ENCODE measurements at places on chromosomes 3 and 15.

DNA sequence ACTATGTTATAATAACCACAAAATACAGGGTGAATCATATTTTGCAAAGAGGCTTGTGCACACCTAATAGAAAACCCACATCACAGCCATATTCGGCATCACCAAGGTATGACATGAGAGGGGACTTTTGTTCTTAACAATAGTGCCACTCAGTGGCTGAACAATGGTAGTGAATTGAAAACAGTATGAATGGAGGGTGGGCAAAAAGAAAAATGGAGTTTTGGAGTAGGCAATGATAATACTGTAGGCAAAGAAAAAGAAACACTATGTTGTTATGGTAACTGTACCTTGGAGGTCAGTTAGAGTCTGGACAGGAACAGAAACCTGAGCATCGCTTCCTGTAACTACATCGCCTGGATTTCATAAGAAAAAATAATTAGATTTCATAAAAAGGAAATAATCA is 348.6 kb downstream of the PLCL2 start:
- peak; percentile 54 for DNase-seq

DNA sequence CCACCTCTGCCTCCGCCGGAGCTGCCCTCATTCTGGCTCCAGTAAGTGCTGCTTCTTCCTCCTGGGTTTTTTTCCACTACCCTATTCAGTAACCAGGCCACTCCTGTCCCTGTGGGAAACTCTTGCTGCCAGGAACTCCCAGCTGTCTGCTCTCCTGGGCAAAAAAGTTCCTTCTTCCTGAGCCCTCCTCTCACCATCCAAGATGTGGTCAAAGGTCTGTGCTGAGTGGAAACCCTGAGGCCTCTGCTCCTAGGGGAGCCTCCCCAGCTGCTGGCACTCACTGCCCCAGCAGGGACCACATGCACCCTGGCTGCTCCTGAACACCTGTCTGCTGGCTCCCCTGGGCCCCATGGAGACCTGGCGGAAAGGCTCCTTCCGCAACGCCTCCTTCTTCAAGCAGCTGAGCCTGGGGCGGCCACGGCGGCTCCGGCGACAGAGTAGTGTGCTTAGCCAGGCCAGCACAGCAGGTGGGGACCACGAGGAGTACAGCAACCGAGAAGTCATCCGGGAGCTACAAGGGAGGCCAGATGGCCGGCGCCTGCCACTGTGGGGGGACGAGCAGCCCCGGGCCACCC is 454 bp downstream of the C15orf62 start:
- DNase-seq: no peak

GRCh38 chr3:69339760-69340159 is 46.1 kb downstream of the FRMD4B start:
- DNase-seq: no peak

DNA sequence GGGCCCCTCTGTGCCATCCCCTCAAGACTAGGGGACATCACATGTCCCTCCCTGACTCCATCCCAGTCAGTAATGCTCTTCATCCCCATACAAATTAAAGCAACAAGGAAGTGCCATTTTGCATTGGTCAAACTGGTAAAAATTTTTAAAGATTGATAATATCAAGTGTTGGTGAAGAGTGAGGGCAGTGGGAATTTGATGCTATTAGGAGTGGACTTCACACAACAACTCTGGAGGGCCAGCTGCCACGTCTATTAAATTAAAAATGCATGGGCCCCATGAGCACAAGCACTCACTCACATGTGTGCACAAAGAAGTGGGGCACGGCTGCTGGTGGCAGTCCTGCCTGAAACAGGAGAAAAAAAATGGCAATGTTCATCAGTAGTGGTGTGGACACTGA is 47.8 kb downstream of the DNAJB8 start:
- no peak for DNase-seq

- peak; percentile 44 for DNase-seq
These were observed 44.1 kb downstream of the SLTM start for GRCh38 chr15:58889363-58889762.

- no peak for DNase-seq
These were observed 18.7 kb upstream of the PTPN9 start for GRCh38 chr15:75597667-75598341.

- DNase-seq: peak; percentile 51
These were observed 14.5 kb downstream of the TAGLN3 start for GRCh38 chr3:112013058-112013783.

GRCh38 chr3:11592445-11593298 is 51.0 kb downstream of the VGLL4 start:
- peak; percentile 78 for DNase-seq

GRCh38 chr3:144151983-144152382 is 180.4 kb downstream of the DIPK2A start:
- no peak for DNase-seq

DNA sequence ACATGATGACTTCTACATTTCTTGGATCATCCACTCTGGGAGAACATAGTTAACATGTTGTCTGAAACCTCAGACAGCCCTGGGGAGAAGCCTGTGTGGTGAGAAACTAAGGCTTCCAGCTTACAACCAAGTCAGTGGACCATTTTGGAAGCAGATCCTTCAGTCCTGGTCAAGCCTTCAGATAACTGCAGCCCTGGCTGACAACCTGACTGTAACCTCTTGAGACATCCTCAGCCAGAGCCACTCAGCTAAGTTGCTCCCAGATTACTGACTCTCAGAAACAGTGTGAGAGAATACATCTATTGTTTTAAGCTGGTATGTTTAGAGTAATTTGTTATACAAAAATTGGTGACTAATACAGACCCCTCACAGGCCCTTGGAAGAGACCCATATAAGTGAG is 50.9 kb upstream of the KPNA4 start:
- DNase-seq: peak; percentile 46

DNA sequence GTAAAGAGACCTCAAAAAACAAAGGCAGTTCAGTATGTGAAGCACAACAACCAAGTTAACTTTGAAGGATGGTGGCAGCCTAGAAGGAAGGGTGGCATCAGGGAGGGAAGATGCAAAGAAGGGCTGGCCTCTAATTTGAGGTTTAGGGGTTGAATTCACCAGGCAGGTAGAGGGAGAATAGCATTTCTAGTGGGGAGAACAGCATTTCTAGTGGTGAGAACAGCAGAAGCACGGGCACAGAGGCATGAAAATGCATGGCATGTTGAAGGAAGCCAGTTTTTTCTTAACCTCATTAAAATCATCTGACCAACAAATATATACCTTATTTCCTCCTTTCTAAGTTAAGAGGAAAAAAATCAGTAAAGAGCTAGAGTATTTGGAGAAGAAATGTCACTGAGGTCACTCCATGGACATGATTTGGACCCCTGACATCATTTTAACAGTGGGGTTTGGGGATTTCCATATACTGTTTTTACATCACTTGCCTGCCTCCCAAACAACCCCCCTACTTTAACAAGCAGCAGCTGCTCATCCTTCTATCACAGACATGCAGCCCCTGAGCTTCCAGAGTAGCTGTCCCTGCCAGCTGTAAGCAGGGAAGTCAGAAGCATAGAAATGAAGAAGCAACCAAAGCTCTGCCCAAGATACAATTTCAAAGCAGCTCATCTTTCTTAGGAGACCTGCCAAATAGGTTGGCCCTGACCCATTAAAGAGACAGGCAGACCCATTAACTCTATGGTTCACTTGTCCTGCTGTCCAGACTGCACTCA is 2.4 kb upstream of the POPDC2 start:
- no peak for DNase-seq

GRCh38 chr15:31464216-31465082 is 137.8 kb downstream of the KLF13 start:
- DNase-seq: no peak

DNA sequence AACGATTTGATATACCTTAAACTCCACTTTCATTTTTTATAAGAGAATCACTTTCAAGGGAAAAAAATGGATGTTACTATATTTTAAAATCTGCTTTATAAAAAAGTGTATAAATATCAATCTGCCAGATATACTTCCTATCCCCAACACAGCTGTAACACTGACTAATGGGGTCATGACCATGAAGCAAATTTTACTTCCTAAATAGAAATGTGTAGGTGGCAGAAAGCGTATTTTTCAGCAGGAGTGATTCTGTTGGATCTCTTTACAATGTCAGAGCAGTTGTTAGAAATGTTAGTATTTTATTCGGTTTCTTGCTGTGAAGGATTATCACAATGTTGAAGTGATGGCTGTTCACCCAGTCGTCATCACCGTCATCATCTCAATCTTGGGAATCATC is 5.5 kb upstream of the C15orf40 start:
- no peak for DNase-seq

DNA sequence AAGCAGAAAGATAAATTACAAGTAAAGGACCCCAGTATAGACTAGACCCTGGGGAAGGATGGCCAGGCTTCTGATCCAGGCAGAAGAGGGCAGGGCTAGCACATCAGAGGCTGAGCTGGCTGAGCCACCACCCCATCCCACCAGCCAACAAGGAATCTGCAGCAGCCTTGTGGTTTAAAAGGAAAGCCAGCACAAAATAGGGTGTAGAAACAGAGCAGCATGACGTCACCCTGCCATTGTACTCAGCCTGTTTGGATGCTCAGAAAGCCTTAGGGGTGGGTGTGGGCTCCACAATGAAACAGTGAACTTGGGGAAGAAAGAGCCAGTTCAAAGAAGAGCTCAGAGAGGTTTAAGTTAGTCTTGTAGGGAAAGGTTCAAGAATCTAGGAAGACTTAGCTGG is 28.2 kb downstream of the DUOX1 start:
- DNase-seq: peak; percentile 91

- DNase-seq: peak; percentile 80
These were observed 52.5 kb upstream of the ROPN1B start for GRCh38 chr3:125916376-125916978.

DNA sequence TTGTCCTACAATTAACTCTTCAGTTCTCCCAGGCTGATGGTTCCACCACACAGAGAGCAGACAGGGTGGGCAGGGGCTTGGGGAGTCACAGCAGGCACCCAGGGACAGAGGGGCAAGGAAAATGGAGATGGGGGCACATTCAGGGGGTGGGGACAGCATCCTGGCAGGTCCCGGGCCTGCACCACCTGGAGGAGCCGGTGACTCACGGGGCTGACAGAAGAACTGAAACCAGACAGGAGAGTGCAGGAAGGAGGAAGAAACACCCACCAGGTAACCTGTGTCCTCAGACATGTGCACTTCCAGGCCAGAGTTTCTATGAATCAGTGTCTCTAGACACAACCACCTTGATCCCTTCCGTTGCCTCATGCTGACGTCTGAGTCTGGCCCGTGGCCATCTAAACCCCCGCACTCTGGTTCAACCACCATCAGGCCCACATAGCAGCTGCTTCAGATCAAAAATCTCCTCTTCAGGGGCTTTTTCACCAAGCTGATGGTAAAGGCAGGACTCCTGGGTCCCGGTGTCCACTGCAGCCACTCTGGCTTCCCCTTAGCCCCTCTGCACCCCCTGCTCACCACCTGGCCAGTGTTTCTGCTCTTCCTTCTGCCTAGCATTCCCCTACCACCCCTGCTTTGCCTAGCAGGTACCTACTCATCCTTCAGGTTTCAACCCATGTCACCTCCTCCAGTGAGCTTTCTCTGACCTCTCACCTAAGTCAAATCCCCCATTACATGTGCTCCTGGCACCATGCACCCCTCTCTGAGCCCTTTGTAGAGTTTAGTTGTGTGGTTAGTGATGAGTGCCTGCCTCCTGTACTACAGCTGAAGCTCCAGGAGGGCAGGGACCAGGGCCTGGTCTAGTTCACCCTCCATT is 16.5 kb upstream of the CYP11A1 start:
- DNase-seq: peak; percentile 73

DNA sequence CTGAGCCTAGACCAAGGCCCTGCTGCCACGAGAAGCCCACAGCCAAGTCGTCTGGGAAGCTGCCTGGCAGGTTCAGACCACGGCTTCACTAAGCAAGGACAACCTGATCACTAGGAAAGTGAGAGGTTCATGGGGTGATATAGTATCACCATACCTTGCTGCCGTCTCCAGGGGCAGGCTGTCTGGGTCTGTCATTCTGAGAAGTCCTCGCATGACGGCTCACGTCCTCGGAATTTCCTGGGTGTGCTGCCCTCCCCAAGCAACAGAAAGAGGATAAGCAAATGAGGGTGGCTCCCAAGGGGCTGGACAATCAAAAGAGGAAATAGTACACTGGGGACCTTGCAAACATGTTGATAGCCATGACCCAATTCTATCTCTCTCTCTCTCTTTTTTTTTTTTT is 207.4 kb upstream of the IGF1R start:
- DNase-seq: no peak

DNA sequence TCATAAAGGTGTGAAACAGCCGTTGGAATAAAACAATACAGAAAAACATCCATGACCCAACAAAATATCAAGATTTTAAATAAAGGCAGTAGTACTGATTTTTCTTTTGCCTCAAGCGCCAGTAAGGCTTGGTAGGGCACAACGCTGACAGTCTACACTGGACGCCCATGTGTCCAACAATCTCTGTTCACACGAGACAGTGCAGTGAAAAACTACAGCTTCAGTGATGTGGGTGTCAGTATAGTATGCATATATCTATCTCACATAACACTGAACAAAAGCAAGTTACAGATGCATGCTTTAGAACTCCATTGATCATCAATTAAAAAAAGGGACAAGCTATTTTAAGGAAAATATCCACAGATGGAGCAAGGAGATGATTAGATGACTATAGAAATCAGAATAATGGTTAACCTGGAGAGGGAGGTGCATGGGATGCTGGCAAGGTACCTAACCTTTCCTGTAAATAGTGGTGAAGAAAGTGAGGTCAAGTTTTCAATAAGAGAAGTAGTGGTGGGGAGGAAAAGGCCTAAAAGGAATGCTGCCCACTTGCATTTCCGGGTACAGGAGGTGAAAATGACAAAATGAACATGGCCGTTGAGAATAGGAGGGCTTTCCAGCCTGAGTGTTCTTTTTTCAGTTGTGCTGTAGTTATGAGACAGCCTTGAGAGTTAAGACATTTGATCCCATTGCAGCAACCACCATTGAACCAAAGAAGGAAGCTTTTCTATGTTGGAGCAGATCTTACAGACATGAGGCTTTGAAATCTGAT is 42.7 kb downstream of the CTNNB1 start:
- DNase-seq: no peak

DNA sequence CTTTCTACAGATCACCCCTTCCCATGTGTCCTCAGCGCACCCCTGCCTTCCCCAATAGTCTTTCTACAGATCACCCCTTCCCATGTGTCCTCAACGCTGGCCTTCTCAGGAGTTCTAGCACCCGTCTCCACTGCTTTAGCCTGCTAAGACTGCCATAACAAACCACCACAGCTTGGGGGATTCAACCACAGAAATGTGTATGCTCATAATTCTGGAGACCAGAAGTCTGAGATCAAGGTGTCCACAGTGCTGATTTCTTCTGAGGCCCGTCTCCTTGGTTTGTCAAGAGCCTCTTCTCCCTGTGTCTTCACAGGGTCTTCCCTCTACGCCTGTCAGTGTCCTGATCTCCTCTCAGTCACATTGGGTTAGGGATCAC is 68.1 kb upstream of the CGNL1 start:
- no peak for DNase-seq

Data from astrocyte (in vitro differentiated cells and primary cell).